ENCODE measurements at places on chromosomes 13 and 19.

GRCh38 chr13:106407338-106407737 lies 128.1 kb downstream of the EFNB2 start:
- DNase-seq, result no peak

GRCh38 chr19:45822716-45823115 lies 7.6 kb upstream of the RSPH6A start:
- DNase-seq, result no peak

GRCh38 chr19:15551293-15552004 lies 43.1 kb downstream of the CYP4F22 start:
- no peak for DNase-seq

GRCh38 chr19:35908973-35909683 lies 1.0 kb upstream of the TYROBP start:
- no peak for DNase-seq

- no peak for DNase-seq
These were observed 14.3 kb upstream of the ILF3 start for GRCh38 chr19:10639836-10640235.

GRCh38 chr19:58558066-58558622 lies at the start of gene UBE2M:
Gene UBE2M (minus strand): TSS chr19:58558611. CDS start chr19:58558381, 230 bp downstream.
- DNase-seq, result no peak
